ENCODE measurements at places on chromosomes 7 and 10. TPM values are rescaled to one million over a fixed set of nuclear protein-coding genes. Genes with fewer than 3 reads are reported as not detected.

Gene KLF6
- 65.6 TPM for total RNA-seq

Gene TMEM236
- 0.73 TPM for total RNA-seq

Gene FEZF1
- not detected for total RNA-seq

Gene TLL2
- 0.67 TPM for total RNA-seq

Gene GIMAP6
- 58.2 TPM for total RNA-seq

Gene DNAH11
- 0.29 TPM for total RNA-seq

Gene ZNF777
- total RNA-seq: 15.9 TPM

DNA sequence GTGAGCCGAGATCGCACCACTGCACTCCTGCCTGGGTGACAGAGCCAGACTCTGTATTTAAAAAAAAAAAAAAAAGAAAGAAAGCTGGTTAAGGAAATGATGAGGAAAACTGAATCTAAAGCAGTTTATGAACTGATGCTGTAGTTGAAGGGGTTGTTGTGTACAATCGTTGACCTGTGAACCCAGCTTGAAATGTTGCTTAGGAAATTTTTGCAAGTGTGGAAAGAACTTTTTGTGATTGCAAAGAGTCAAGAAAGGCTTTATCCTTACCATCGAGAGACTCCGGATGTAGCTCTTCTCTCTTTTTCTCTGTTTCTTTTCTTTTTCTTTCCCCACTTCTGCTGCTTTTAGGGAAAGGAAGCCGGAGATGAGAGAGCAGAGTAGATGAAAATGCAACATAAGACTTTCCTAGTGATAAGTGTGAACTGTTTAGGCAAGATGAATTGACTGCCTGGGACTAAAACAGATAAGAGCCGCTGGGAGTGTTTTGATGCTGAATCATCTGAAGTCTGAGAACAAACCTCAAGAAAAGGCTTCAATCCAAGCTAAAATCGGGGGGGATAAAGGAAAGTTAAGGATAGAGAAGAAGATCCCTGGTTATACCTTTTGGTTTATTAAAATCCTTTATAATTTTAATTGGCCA lies 69.0 kb downstream of the TAF3 start:
- H3K27ac ChIP-seq: no peak overlapping the region
- H3K27me3 ChIP-seq: no peaks in the 10 kb centered on the region
- H3K4me3 ChIP-seq: no peak overlapping the region
- DNase-seq: no peak
- no peaks in the 10 kb centered on the region for H3K4me1 ChIP-seq

DNA sequence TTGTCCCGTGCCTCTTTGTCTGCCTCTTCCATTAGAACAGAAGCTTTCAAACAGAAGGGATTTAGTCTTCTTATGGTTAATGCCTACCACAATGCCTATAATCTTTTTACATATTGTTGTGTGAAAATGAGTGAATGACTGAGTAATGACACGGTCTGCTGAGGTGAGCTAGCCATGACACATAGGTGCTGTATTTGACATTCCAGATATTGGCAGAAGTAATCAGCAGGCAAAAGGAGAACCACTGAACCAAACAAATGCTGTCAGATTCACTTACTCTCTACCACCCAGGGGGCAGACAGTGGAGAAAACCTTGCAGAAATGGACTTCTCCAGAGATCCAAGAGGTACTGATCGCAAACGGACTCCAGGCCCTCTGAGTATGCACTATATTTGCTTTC lies 377.2 kb upstream of the VWC2 start:
- no peaks in the 10 kb centered on the region for H3K36me3 ChIP-seq
- H3K4me1 ChIP-seq: no peaks in the 10 kb centered on the region
- H3K27ac ChIP-seq: no peak overlapping the region
- no peaks in the 10 kb centered on the region for H3K27me3 ChIP-seq

DNA sequence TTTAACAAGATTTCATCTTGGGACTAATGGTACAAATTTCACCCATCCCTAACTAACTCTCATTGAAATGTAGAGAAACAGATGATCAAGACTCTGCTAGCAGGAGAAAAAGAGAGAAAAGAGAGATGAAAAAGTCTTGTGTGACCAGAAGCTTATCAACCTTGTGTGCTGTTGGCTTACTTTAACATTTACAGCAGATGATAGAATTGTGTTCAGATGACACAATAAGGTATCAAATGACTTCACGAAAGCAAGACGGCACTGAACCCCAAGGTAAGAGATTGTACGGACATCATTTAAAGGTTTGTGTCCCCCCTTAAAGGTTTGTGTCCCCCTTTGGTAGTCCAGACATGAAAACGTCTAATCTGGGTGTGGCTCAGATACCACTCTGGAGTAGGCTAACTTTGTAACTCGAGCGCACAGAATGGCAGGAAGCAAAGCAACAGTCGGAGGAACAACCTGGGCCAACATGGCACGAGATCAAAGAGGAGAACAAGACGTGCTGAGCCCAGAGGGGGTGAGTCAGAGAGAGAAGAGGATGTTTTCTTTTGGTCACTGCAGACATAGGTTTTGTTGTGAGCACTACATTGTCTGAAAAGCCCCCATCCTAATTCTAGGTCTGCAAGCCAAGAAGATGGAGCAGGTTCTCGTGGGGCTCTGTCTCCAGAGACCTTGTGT lies 10.4 kb upstream of the LMBR1 start:
- H3K4me1 ChIP-seq: no peaks in the 10 kb centered on the region
- peak; percentile 76 for DNase-seq
- H3K27ac ChIP-seq: peak overlapping the region; percentile 64
- no peak overlapping the region for H3K4me3 ChIP-seq

GRCh38 chr10:35848412-35848811 lies 206.3 kb upstream of the FZD8 start:
- H3K27ac ChIP-seq: no peak overlapping the region
- no peak for DNase-seq
- no peaks in the 10 kb centered on the region for H3K36me3 ChIP-seq
- no peaks in the 10 kb centered on the region for H3K27me3 ChIP-seq

DNA sequence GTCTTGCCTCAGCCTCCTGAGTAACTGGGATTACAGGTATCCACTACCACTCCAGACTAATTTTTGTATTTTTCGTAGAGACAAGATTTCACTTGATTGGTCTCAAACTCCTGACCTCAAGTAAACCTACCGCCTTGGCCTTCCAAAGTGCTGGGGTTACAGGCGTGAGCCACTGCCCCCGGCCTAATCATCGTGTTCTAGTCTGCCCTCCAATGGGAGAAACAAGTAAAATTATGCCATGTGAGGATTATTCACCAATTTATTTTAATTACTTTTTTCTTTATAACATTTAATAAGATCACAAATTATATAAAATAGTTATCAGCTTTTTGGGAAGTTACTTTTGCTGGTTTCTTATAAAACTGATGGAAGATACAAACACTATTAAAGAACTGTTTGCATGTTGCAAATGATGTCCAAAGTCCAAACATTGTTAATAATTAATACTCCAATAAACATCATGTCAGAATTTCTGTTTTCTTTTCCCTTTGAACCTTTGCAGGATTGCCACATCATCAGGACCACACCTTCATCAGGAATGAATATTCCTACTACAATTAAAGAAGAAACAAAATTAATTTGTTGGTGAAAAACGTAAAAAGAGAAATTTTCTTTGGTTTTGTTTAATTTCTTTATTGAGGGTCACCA lies 786 bp upstream of the AKR1C4 start:
- no peak for DNase-seq
- H3K36me3 ChIP-seq: no peaks in the 10 kb centered on the region
- H3K27ac ChIP-seq: no peak overlapping the region
- no peaks in the 10 kb centered on the region for H3K27me3 ChIP-seq
- no peaks in the 10 kb centered on the region for H3K4me1 ChIP-seq

DNA sequence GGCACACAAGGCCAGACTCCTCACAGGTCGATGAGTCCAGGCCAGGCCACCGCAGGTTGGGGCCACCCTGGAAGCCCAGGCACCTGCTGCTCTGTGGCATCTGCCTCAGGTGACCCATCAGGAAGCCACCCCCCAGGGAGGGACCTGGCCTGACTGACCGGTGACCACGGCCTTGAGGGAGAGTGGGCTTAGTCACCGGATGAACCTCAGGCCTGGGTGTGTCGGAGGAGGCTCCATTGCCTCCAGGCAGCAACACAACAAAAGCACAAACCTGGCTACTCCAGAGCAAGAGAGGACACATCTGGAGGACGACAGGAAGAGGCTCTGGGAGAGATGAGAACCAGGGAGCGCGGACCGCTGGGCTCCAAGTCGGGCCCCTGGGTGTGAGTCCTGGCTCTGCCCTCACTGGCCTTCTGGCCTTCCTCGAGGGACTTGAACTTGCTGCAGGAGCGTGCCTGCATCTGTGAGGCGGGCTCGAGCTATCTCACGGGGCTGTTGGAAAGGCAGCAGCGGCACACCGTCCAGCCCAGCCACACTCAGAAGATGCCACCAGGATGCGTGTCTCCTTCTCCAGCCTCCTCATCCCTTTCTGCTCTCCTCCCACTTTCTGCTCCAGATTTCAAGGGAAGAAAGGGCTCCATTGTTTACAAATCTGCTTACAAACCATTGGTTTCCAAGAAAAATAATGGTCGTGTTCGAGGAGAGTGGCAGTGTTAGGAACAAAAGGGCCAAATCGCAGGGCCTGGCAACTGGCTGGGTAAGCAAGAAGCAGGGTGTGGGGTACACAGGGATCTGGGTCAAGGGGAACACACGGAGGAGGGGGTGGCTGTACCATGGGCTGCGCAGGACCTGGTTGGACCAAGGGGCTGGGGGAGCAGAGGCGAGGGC lies 152.9 kb downstream of the ADAM12 start:
- no peak overlapping the region for H3K4me3 ChIP-seq
- no peak overlapping the region for H3K27ac ChIP-seq
- DNase-seq: no peak
- no peaks in the 10 kb centered on the region for H3K4me1 ChIP-seq
- H3K27me3 ChIP-seq: no peaks in the 10 kb centered on the region
- no peaks in the 10 kb centered on the region for H3K36me3 ChIP-seq

DNA sequence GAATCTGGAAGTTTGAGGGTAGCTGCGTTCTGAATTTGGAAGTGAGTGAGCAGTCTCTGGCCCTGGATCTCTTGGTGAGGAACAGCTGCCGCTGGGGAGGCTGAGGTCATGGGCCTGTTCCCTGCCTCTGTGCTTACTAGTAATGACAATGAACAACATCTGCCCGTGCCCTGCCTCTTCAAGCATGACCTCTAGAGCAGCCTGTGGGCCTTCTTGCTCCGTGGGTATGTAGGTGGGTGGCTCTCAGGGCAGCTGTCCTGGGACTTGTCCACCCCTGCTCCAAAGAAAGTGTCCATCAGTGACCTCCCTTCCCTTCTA lies 186.2 kb downstream of the CXCL12 start:
- no peaks in the 10 kb centered on the region for H3K36me3 ChIP-seq
- no peak overlapping the region for H3K4me3 ChIP-seq
- no peak for DNase-seq
- peak overlapping the region; percentile 59 for H3K27ac ChIP-seq
- H3K4me1 ChIP-seq: peaks cover 11% of the 10 kb centered on the region
- H3K27me3 ChIP-seq: no peaks in the 10 kb centered on the region

- no peaks in the 10 kb centered on the region for H3K36me3 ChIP-seq
- no peaks in the 10 kb centered on the region for H3K27me3 ChIP-seq
- no peak overlapping the region for H3K4me3 ChIP-seq
These were observed 30.5 kb downstream of the ACTA2 start for GRCh38 chr10:88922041-88922440.

DNA sequence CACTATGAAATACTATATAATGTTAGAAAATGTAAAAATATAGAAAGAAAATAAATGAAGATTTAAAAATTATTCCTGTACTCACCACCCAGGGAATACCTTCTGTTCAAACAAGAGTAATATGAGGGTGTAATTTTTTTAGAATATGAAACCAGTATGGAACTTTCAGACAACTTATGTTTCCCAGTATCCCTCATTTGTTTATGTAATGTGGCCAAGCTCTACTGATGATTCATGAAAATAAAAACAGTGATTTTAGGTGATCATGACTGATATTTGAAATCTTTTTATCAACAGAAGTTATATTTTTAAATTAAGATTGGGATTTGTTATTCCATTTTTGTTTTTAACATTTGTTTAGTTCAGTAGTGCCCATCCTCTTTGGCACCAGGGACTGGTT lies 18.8 kb downstream of the SLK start:
- no peak overlapping the region for H3K27ac ChIP-seq
- no peak overlapping the region for H3K4me3 ChIP-seq

- H3K4me1 ChIP-seq: no peaks in the 10 kb centered on the region
- DNase-seq: no peak
- no peaks in the 10 kb centered on the region for H3K27me3 ChIP-seq
- H3K27ac ChIP-seq: no peak overlapping the region
- no peak overlapping the region for H3K4me3 ChIP-seq
These were observed 303.6 kb downstream of the GLRX3 start for GRCh38 chr10:130439766-130440165.

DNA sequence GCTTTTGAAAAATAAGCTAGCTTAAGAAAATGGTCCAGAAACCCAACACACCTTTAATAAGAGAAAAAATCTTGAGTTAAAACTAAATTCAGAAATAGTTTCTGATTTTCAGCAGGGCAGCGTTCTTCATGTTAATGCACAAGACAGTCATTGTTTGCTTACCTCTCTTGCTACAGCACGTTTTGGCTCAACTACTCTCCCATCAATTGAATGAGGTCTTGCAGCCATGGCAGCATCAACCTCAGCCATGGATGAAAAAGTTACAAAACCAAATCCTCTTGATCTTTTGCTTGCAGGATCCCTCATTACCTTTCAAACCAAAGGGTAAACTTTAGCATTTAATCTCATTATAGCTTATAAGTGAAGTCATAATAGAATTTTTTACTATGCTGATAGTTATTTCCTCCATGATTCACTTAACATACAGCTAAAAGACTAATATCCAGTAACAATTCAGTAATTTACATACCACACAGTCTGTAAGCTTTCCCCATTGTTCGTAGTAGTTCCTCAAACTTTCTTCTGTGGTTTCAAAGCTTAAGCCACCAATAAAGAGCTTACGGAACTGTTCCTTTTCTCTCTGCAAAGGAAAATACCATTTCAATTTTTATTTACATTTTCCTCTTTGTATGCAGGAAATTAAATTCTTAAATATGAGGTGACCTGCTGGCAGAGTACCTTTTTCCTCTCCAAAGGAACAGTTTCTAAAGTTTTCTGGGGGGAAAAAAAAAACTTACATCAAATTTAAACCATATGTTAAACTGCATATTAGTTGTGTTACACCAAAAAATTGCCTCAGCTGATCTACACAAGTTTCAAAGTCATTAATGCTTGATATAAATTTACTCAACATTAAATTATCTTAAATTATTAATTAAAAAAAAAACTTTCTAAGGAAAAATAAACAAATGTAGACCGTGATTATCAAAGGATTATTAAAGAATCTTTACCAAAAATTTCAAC lies 3.1 kb downstream of the HNRNPA2B1 start:
- no peaks in the 10 kb centered on the region for H3K27me3 ChIP-seq
- no peak for DNase-seq
- no peaks in the 10 kb centered on the region for H3K36me3 ChIP-seq
- peak overlapping the region; percentile 97 for H3K4me3 ChIP-seq
- peaks cover 13% of the 10 kb centered on the region for H3K4me1 ChIP-seq
- peak overlapping the region; percentile 100 for H3K27ac ChIP-seq

DNA sequence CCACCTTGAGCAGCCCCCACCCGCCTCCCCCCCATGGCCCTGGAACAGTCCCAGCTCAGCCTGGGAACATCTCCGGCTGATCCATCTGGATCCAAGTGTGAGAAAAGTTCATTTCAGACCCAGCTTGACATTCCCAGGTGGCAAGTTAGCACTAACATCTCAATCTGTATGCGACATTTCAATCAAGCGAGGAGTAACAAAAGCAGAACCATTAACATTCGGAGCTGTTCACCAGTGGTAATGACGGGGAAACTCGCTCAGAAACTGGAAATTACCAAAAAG lies 65.4 kb downstream of the PAX2 start:
- H3K4me3 ChIP-seq: no peak overlapping the region
- no peaks in the 10 kb centered on the region for H3K27me3 ChIP-seq
- H3K4me1 ChIP-seq: no peaks in the 10 kb centered on the region

Measured in uterus (tissue), 4 donors.